Left ventricle myocardium superior (tissue), 1 donor: ENCODE measurements at places on chromosomes 7 and 10. TPM values are rescaled to one million over a fixed set of nuclear protein-coding genes. Genes with fewer than 3 reads are reported as not detected.

Gene MBL2
- total RNA-seq, result not detected

GRCh38 chr10:88918191-88918905 lies 34.2 kb downstream of the ACTA2 start:
- no peak for DNase-seq

DNA sequence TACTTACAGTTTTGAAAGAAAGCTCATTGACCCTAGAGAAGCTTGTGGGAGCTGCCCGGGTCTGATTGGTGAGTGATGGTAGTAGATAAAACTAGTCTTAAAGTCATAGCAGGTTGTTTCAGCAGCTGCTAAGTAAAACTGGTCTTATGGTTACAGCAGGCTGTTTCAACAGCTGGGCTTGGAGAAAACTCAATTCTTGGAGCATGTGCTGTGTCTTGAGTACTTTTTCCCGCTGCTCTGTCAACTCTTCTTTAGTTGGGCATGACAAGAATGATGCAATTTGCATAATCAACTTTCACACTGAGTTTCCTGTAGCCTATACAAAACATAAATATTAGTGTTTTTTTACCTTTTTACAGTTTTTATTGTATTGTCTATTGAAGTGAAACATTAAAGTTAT lies 707.9 kb downstream of the AUTS2 start:
- DNase-seq, result no peak

GRCh38 chr10:33087922-33088321 lies 129.9 kb upstream of the ITGB1 start:
- no peak for DNase-seq

GRCh38 chr10:97333601-97334369 lies 744 bp downstream of the FRAT2 start:
- DNase-seq, result peak; percentile 72
